HepG2 (cell line): ENCODE measurements at places on chromosomes 4 and X.

- DNase-seq = no peak
Observed at GRCh38 chr4:135050086-135050717, 848.6 kb upstream of the PABPC4L start.

- no peak for DNase-seq
Observed at GRCh38 chrX:120727452-120727851, 97.6 kb upstream of the C1GALT1C1 start.

DNA sequence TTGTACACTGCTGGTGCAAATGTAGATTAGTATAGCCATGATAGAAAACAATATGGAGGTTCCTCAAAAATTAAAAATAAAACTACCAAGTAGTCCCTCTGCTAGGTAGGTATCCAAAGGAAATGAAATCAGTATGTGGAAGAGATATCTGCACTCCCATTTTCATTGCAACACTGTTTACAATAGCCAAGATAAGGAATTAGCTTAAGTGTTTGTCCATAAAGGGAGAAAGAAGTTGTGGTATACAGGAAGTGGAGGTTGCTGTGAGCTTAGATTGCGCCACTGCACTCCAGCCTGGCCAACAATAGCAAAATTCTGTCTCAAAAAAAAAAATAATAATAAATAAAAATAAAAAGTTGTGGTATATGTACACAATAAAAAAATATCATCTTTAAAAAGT lies 325.0 kb upstream of the EMCN start:
- DNase-seq = no peak

GRCh38 chrX:127030016-127030748 lies 210.7 kb downstream of the PRR32 start:
- no peak for DNase-seq

DNA sequence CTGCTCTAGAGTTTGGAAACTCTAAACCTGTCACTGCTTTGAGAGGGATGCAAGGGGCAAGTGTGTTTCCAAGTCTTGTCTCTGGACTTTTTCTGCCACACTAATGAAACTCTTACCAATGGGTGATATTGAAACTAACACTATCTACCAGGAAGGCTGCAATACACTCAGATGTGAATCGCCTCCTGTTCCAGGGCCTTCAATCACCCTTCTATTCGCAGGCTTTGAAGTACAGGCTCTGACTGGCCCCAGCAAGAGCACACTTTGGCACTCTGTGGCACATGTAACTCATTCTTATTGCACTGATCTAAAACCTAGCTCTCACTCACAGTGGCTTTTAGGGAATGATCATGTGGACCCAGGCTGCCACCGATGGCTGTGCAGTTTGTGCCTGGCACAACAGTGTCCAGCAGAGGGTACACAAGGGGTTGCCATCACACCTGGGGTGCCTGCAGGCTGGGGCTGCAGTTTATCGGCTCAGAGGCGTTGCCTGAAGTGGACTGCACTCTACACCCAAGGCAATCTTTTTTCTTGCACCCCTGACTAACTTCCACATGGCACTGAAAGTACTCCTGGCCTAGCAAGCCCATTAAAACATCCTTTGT lies 210.8 kb downstream of the MGST2 start:
- no peak for DNase-seq

DNA sequence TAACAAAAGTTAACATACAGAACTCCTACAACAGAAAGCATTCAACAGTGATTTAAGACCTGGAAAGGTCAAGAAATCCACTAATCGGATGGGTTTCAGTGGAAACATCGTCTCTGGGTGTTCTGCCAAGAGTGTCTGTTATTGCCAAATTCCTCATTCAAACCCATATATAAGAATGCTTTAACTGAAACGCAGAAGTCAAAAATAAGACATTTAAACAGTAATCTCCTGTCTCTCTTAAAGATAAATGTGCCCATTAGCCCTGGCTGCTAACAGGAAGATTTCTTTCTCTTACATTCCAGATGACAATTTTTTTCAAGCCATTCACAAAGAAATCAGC lies 31.5 kb downstream of the DCTD start:
- no peak for DNase-seq

DNA sequence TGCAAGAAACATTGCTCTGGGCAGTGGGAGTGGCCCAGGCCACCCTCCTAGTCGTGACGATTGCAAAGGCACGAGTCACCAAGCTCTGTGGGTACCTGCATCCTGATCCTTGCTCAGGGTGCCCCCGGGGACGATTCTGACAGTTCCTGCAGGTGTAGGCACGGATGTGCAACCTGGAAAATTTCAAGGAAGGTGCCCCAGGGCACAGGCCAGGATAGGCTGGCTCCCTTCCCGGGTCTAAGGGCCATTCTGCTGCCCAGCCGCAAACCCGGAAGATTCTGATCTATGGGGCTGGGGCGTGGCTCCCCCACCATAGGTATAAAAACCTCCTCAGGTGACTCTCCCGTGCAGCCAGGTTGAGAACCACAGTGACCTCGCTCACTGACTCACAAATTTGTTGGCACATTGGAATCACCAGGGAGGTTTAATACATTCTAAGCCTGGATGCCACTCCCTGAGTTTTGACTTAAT lies 228.5 kb downstream of the PTTG2 start:
- DNase-seq = no peak

DNA sequence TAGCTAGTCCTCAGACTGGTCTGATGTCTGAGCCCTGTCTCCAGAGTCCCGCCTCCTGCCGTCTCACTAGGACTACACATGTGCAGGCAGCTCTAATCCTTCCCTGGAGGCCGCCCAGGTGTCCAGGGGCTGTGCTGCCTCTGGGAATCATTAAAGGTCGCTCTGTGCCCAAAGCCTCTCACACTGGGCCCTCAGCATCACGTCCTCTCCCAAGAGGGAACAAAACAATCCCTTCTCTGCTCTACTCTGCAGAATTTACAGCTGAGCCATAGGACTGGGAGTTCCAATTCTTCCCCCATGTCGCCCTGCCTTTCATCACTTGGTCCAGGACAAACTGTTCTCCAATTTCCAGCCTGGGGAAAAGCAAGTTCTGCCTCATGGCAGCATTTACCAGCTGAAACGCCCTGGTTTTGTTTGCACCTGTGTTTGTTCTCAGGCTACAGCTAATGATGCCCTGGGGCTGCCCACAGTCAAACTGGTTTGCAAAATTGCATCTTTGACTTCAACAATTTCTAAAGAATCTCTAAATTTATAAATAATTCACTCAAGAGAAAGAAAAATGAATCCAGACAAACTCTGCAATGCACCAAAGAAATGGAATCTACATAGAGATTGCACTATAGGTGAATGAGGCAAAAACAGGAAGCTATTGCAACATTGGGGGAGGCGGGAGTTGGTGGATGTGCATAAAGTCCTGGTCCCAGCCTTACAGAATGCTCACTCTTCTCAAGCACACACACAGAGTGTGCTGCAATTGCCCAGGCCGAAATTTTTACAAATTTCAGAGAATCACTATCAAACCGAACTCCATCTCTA lies 7.2 kb upstream of the MRFAP1 start:
- DNase-seq = peak; percentile 82

- DNase-seq = no peak
Observed at GRCh38 chr4:53771326-53771725, 180.0 kb upstream of the LNX1 start.

DNA sequence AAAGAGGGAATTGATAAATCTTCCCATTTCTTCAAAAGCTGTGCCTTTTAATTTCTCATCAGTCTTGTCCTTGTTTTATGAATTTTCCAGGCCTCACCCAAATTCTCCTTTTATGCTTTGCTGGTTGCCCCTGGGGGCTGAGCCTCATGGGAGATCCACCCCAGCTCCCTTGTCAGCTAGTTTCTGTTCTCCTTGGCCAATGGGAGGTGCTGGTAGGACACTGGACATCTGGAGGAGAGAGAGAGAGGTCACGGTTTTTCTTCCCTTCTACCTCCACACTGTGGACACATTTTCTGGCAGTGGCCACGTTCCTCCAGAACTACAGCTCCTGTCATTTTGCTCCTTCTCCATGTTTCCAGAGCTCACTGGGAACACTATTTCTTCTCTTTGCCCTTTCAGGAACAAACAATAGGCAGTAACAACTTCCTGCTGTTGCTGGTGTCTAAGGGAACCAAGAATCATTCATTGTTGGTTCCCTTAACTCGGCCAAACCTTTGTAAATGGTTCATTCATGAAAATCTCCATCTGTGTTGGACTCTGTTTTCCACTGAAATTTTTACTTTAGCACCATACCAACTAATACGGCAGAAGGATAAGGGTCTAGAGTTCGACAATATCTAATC lies 334.5 kb downstream of the GPAT3 start:
- DNase-seq = no peak

DNA sequence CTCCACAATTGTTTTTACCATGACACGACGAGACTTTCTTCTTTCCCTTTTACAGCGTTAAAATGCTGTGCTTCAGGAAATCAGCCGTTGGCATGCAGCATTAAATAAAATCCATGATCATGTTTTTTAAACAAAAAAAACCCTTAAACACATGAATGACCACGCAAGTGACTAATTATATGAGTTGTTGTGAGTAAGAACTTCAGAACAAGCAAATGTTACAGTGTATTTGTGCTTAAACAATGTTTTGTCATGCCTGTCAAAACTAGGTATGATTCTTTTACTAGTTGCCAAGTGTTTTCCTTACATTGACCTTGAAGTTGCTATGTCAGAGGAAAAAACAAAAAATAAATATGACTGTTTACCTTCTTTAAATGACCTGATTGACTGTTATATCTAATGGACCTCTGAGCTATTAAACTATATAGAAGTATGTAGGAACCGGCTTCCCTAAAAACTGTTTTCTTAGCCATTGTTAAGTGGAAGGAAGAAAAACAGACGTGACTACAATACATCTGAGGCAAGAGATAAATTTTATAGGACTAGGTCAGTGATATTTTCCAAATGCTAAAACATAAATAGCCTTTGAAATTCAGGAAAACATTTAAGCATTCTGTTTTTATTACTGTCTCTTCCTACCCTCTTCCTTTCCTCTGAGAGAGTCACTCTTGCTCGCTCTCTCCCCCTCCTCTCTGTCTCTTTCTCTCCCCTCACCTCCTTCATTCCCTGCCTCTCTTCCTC lies 197.1 kb downstream of the PALLD start:
- DNase-seq = no peak

GRCh38 chr4:54255881-54256280 lies 26.8 kb downstream of the PDGFRA start:
- DNase-seq = no peak

DNA sequence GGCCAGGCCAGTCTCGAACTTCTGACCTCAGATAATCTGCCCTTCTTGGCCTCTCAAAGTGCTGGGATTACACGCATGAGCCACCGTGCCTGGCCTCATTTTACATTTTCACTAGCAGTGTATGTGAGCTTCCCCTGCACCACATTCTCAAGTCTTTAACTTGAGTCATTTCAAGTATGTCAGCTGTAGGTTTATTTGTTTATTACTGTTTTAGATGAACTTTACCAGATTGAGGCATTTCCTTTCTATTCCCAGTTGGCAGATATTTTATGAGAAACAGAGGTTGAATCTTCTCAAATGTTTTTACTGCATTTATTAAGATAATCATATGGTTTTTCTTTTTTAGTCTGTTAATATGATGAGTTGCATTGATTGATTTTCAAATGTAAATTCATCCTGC lies 114.6 kb upstream of the SH3RF1 start:
- DNase-seq = no peak

DNA sequence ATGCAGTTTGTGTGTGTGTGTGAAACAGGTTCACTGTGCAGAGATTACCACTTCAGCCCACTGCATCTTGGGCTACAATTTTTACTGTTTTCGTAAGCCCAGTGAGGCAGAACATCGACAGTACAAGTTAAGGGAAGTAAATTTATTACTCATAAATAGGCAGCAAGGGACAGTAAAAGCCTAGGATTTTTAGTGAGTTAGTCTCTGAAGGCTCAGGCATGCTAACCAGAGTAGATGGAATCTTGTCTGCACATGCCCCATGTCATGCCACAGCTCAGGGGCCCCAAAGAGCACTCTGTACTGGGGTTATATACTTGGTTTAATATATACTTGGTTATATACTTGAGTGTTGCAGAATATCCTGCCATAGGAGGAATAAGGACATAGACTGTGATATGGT lies 825.7 kb downstream of the TECRL start:
- no peak for DNase-seq

DNA sequence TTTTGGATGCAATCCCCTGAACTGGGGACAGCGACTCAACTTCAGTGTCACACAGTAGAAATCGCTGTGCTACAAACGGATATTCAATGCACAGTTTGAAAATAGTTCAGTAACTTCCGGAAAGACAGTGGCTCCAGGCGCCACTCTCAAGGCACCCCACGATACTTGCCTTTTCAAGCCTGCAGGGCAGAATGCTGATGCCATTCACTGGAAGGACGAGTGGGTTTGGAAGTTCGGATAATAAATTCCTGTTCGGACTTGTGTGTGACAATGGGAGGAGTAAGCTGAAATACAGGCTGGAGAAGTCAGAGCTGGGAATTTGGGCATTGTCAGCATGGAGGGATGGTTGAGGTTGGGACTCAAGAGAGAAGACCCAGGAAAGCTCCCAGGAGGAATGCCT lies 64.3 kb upstream of the HELT start:
- DNase-seq = no peak

DNA sequence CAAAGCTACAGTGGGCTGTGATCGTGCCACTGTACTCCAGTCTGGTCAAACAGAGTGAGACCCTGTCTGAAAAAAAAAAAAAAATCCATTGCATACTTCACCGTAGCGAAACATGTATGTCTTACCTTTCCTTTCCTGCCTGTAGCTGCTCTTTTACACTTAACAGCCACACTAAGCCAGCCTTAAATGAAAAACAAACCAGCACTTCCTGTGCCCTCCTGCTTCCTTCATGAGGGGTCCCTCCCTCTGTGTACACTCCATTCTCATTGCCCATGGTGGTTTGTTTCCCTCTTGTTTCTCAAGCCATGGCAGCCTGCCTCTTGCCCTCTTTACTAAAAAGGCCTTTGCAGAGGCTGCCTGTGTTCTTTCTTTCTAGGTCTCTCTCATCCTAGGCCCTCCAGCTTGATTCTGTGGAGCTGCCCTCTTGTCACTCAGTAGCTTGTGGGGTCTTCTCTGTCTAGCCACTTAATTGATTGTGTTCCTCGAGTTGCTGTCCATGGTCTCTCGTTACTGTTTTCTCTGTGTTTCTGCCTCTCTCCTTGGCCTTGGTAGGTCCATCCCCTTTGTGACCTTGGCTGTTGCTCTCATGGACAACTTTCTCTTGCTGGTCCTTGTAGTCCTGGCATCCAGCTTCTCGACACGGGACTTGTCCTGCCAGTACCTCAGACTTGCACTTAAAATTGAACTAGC lies 52.1 kb upstream of the MSANTD1 start:
- DNase-seq = no peak
